ENCODE measurements at places on chromosomes 12 and 14.

DNA sequence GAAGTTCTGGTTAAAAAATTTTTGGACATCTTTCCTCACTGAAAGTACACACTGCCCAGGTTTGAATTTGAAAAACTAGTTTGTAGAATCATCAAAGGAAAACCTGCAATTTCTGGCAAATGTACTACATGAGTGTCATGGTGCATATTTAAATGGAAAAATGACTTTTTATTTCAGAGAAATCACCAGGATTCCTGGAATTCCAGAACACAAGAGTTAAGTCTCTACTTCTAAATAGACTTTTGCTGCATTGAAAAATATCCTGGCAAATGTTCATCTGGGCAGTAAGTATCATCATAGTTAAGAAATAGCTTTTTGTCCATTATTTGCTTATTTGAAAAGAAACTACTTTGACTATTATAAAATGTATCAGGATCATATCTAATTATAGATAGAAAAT is 275.1 kb downstream of the PRKD1 start:
- DNase-seq: no peak

- peak; percentile 19 for DNase-seq
Observed at GRCh38 chr14:59630288-59630963, 53.8 kb upstream of the CCDC175 start.

DNA sequence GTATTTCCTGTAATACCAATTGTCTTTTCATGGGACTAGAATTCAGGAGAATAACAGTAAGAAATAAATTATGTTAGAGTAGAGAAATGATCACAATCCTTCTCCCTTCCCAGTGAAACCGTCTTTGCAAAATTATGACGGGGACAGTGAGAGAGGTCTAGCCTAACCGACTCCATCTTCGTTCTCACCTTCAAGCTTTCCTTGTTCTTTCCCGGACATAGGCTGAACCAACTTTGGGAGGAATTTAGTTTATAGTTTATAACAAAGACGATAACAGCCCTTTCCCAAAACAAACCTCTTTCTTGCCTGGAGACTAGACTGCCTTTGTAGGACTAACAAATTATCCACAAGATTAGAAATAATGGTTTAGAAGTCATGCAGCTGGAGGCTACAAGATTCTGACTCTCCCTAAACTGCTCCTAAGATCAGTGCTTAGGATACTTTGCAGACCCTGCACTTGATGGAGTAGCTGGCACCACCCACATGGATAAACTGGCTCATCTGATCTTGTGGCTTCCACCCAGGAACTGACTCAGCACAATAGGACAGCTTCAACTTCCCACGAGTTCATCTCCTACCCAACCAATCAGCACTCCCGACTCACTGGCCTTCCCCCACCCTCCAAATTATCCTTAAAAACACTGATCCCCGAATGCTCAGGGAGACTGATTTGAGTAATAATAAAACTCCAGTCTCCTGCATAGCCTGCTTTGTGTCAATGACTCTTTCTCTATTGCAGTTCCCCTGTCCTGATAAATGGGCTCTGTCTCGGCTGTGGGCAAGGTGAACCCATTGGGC is 521.2 kb upstream of the TBX3 start:
- DNase-seq: no peak

GRCh38 chr14:85057221-85057620 is 472.7 kb upstream of the FLRT2 start:
- no peak for DNase-seq

GRCh38 chr12:91954326-91954725 is 191.3 kb downstream of the BTG1 start:
- no peak for DNase-seq

DNA sequence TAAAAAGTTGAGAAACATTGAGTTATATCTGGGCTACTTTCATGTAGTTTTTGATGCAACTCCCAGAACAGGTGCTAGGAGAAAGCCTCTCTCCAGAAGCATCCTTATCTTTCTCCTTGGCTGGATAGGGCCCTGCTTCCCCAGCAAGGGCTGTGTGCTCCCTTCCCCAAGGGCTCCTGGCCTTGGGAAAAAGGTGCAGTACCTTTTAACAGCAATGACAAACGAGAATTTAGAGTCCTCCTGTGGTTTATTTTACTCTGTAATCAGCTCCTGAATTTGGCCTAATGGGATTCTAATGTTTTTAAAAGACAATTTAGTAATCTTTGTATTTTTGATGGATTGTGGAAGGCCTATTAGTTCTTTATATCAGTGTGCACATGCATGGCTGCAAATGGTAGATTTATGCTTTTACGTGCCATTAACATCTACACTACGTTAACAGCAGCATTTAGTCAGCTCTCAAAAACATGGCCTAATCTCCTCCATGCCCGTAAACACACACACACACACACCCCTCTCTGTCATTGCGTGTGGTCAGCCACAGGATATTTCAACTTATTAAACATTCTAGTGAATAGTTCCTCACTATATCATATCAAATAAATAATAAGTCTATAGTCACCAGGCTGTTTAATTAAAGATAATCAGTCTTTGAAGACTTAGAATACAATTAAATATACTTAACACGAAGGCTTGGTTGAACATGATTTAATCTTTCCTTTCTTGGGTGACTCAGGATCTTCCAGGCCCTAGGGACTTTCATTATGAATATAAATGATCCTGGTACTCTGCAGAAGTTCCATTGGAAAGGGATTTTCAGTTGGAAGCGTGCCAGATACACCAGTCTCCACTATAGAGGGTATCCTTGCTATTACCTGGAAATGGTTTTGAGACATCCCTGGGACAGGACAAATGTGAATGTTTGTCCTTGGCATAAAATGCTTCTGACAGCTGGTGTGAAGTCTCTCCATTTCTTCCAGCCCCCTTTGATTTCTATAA is 181.4 kb upstream of the PWP1 start:
- DNase-seq: no peak

GRCh38 chr14:101130861-101131260 is 227.3 kb upstream of the RTL1 start:
- DNase-seq: no peak

DNA sequence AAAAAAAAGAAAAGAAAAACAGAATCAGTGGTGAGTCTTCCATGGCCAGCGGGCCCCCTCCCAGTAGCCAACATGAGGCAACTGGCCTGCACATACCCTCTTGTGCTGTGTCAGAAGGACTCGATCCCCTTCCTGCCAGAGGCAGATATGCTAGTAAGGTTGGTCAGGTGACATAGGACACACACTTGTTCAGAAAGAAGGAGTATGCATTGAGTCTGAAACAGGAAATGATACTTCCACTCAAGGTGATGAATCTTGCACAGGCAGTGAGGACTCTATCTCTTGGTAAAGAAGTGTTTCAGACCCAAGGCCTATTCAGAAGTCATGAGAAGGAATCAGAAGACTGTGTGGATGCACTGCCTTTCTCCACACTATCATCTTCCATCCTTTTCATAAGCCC is 269.7 kb upstream of the FAR2 start:
- DNase-seq: no peak

GRCh38 chr12:93358058-93358457 is 19.7 kb upstream of the NUDT4 start:
- DNase-seq: no peak

- no peak for DNase-seq
Observed at GRCh38 chr14:79705126-79705894, 506.0 kb downstream of the DIO2 start.

DNA sequence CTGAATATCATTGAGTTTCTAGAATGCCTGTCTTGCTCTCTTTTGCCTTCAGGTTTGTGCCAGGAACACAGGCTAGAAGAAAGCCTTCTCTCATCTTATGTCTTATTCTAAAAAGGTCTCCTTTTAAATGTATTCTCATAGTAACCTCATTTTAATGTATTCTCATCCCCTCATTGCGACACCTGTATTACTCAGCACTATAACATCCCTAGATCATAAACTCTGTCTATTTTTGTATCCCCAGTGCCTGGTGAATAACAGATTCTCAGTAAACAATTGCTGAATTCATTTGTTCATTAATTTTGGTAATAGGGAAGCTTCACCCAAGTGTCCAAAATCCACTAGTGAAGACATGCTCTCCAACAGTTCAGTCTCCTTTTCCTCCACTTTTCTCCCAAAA is 8.8 kb upstream of the LRRK2 start:
- no peak for DNase-seq

GRCh38 chr12:71704920-71705319 is 19.0 kb downstream of the TMEM19 start:
- no peak for DNase-seq

DNA sequence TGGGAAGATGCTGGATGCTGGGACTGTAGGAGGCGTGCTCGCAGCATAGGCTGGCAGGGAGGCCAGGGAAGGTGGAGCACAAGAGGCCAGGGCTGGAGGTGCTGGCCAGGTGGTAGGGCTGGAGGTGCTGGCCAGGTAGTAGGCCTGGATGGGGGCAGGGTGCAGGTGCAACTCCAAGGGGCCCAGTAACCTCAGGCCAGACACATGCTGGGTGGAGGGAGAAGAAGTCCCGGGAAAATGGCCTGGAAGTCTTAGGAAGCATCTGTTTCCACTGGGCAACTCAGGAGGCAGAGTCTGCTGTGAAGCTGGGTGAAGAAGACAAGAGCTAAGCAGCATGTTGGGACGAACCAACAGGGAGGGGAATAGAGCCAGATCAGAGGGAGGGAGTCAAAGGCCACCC is 665.2 kb downstream of the BCL11B start:
- DNase-seq: no peak

- DNase-seq: no peak
Observed at GRCh38 chr14:92619671-92620456, 106.3 kb downstream of the RIN3 start.

GRCh38 chr12:104699489-104700190 is 242.9 kb downstream of the CHST11 start:
- DNase-seq: peak; percentile 68

DNA sequence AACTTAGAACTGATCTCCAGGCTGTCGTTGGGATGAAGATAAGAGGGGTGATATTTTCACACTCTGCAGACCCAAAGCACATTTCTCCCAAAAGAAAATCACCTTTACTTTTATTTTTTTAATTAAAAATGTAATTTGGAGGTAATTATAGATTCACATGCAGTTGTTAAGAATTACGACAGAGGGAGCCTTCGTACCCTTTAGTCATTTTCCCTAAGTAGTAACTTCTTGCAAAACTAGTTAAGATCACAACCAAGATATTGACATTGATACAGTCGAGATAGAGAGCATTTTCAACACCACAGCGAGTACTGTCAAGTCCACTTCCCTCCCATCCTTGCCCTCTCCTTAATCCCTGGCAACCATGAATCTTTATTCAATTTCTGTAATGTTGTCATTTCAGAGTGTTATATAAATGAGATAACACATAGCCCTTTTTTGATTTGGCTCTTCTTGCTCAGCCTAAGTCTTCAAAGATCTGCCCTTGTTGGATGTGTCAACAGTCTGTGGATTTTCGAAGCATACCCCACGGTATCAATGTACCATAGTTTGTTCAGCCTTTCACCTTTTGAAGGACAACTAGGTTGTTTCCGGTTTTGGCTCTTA is 39.6 kb downstream of the DNAH10 start:
- no peak for DNase-seq

- DNase-seq: peak; percentile 77
Observed at GRCh38 chr12:123106640-123107359, 44.1 kb downstream of the PITPNM2 start.

DNA sequence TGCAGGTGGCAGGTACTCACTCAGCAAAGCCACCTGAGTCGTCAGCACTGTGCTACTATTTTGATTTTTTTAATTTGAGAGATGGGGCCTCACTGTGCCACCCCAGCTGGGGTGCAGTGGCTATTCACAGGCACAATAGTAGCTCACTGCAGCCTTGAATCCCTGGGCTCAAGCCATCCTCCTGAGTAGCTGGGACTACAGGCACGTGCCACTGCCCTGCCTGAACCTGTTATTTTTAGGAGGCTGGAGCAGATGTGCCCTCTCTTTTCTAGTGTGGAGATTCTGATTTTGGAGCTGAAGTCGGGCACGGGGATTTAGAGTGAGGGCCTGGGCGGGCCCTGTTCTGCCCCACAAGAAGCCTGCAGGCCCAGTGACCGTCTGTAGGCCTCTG is 17.3 kb downstream of the SLC25A47 start:
- DNase-seq: no peak

- peak; percentile 78 for DNase-seq
Observed at GRCh38 chr12:68358532-68359485, 26.6 kb upstream of the MDM1 start.

DNA sequence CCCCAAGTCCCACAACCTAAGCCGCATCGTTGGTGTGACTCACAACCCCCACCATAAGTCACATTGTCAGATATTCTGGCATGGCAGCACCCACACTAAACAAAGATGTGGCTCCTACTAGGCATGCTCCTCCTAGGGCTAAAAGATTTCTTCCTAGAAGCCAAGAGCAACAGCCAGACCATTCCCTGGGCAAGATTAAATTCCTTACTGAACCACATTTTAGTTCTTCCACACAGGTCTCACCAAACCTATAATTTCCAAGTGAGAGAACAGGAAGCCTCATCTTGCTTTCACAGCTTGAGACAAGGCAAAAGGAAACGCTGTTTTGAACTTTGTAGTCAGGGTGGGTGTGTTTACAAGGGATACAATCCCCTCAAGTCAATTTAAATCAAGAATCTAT is 632.8 kb downstream of the DIO2 start:
- no peak for DNase-seq

- DNase-seq: no peak
Observed at GRCh38 chr12:126355346-126355745, 1290.1 kb downstream of the AACS start.

GRCh38 chr12:121365416-121366062 is 13.3 kb upstream of the ANAPC5 start:
- no peak for DNase-seq

DNA sequence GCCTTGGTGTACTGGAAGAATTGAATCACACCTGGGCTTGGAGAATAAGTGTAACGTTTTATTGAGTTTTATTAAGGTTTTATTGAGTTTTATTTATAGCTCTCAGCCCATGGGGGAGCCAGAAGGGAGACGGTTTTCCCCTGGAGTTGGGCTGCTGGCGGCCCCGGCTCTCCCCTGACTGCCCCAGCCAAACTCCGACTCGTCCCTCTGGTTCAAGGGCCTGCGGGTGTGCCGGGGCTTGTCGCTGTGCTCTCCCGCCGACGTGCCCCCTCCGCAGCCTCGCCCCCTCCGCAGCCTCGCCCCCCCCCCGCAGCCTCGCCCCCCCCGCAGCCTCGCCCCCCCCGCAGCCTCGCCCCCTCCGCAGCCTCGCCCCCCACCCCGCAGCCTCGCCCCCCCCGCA is 326.1 kb upstream of the RTL1 start:
- no peak for DNase-seq

- no peak for DNase-seq
Observed at GRCh38 chr12:85552461-85552860, 272.4 kb downstream of the ALX1 start.

Measured in activated CD4-positive, alpha-beta T cell treated with anti-CD3 and anti-CD28 coated beads for 36 hours (primary cell).